ENCODE measurements at places on chromosomes 12 and 14. TPM values are rescaled to one million over a fixed set of nuclear protein-coding genes. Genes with fewer than 3 reads are reported as not detected.

The PROX2 gene
- total RNA-seq = not detected

The RNF212B gene
- total RNA-seq = not detected

The PTPRQ gene
- total RNA-seq = not detected

The RFX4 gene
- not detected for total RNA-seq

The GPD1 gene
- 0.20 TPM for total RNA-seq

The ACAD10 gene
- total RNA-seq = 24.9 TPM

The RNASE3 gene
- total RNA-seq = not detected

The TAS2R46 gene
- 0.94 TPM for total RNA-seq

The MAX gene
- 176 TPM for total RNA-seq

The HVCN1 gene
- total RNA-seq = 26.9 TPM

Measured in activated naive CD4-positive, alpha-beta T cell treated with anti-CD3 and anti-CD28 coated beads, Interleukin-2, amount 10 ng/mL, durations not matched to agents 5 hours and 36 hours (primary cell).